ENCODE measurements at places on chromosomes 7 and 10. TPM values are rescaled to one million over a fixed set of nuclear protein-coding genes. Genes with fewer than 3 reads are reported as not detected.

OPALIN gene
- not detected for total RNA-seq

CCDC3 gene
- total RNA-seq: 0.48 TPM

CPVL gene
- 0.50 TPM for total RNA-seq

ACTL6B gene
- total RNA-seq: not detected

RNF133 gene
- 0.08 TPM for total RNA-seq

ENO4 gene
- total RNA-seq: not detected

SLC35G1 gene
- total RNA-seq: 15.0 TPM

STEAP2 gene
- total RNA-seq: 8.6 TPM

TEX47 gene
- total RNA-seq: not detected

CCDC71L gene
- 18.1 TPM for total RNA-seq

CALHM1 gene
- not detected for total RNA-seq

CLCN1 gene
- total RNA-seq: not detected

CTAGE6 gene
- not detected for total RNA-seq

LIPN gene
- total RNA-seq: not detected

ADAM22 gene
- total RNA-seq: 7.0 TPM

FAM241B gene
- total RNA-seq: 4.1 TPM

ST8SIA6 gene
- total RNA-seq: 0.03 TPM

LDB3 gene
- not detected for total RNA-seq

CALML3 gene
- not detected for total RNA-seq

ZNF655 gene
- total RNA-seq: 69.8 TPM

CARD11 gene
- total RNA-seq: 0.17 TPM

ZNF804B gene
- total RNA-seq: not detected

LRIT2 gene
- total RNA-seq: not detected

ANKRD30A gene
- total RNA-seq: not detected

CPED1 gene
- total RNA-seq: 18.1 TPM

NUTM2E gene
- total RNA-seq: not detected

All from HT1080 (cell line).